EH (cell line): ENCODE measurements at places on chromosomes 12 and 14.
A peak's percentile ranks its signal among the peaks of the same experiment; 100 is the strongest.

DNA sequence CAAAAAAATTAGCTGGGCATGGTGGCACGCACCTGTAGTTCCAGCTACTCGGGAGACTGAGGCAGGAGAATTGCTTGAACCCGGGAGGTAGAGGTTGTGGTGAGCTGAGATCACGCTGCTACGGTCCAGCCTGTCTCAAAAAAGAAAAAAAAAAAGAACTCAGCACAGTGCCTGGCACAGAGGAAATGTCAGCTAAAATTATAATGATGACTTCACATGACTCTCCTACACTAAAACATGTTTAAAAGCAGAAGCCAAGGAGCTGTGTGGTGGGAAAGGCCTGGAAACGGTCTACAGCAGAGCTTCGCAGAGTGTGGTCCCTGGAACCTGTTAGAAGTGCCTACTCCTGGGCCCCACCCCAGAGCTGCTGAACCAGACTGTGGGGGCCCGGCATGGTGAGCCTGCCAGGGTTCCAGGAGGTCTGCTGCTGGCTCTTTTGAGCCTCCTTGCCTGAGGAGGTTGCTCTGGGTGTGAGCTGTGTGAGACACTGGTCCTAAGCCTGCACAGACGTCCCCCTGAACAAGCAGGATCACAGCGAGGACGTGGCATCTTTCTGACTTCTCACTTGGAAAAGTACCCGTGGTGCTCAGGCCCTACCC is 28.1 kb downstream of the TCHP start:
- DNase-seq: no peak

DNA sequence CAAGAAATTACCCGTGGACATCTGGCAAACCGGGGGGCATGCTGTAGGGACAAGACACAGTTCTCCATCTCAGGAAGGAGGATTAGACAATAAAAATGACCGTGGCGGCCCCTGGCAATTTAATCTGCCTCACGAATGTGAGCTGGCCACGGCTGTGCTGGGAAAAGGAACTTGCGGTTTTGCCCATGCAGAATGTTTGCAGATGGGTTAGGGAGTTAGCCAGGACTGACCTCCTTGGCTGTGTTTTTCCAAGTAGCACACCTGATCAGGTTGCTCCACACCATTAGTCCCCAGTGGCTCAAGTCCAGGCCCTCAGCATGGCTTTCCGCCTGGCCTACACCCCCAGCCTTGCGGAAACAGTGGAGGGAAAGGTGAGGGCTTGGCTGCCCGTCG is 20.8 kb downstream of the TPCN1 start:
- DNase-seq: no peak

DNA sequence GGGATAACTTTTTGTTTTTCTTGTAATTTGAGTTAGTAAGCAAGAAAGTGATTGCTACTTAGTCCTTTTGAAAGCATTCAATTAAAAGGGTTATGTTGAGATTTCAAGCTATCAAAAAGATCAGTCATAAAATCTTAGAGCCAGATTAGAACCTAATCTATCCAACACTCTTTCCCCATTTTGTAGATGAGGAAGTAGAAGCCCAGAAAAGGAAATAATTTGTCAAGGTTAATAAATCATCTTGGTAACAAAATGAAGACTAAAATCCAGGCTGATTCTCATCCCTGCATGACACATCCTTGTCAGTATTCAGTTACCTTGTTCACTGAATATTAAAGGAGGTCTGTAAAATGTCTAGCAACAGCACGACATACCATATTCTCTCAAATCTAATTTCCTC is 26.5 kb downstream of the PPP1R13B start:
- no peak for DNase-seq

DNA sequence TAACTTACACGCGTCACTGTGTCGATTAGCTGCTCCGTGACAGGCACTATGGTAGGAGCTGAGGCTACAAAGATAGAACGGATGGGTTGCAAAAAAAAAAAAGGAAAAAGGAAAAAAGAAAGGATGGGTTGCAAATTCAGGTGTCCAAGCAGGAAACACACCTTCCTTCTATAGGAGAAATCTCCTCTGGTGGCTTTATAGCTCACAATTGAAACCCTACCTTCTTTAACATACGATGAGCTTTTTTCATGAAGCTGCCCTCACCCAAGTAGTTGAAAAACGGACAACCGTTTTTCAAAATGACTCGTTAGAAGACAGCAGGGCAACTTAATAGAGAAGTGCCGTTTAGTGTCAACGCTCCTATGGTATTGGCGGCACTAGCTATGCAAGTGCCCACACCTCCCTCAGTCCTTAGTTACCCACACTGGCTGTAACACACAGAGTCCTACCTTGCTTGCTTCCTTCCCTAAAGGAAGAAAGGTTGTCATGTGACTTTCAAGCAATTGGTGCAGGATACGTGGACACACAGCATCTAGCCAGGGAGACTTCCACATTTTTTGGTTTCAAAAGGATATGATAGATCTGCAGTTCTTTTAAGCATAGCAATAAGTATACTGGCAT is 682 bp upstream of the TRIP11 start:
- peak; percentile 36 for DNase-seq

DNA sequence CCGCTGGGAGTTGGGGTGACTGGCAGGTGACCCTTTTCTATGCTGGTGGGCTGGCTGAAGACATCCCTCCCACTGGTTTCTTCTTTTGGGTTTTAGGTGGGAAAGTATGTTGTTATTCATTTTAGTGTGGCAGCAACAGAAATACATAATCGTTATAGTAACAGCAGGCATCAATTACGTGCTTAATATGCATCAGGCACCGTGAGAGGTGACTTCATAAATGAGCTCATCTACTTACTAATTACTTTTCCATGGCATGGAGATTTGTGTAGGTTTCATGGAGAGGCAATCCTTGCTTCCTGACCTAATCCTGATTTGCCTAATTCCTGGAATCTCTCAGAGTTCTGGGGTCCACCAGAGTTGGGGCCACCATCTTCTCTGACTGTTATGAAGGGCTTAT is 13.4 kb upstream of the CELA1 start:
- no peak for DNase-seq

GRCh38 chr14:54908190-54908589 is 5.6 kb upstream of the GCH1 start:
- DNase-seq: no peak

- DNase-seq: no peak
These were observed 5.6 kb upstream of the SPATA7 start for GRCh38 chr14:88379706-88380343.

GRCh38 chr12:4089956-4090355 is 183.6 kb upstream of the CCND2 start:
- no peak for DNase-seq

DNA sequence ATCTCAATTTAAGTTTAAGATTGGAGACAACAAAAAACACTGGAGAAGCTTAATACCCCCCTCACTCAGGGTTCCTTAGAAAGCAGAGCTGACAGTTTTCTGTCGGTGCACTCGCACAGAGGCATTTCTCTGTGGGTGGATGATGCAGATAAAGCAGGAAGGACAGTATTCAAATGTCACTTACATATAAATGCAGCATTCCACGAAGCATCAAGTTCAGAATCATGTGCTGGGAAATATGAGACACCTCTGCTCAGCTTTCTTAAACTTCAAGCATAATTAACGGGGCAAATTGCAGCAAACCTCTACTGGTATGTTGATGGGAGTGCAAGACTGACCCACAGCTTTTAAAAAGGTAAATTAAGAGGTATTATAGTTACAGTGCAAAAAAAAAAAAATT is 68.7 kb downstream of the DICER1 start:
- DNase-seq: no peak

DNA sequence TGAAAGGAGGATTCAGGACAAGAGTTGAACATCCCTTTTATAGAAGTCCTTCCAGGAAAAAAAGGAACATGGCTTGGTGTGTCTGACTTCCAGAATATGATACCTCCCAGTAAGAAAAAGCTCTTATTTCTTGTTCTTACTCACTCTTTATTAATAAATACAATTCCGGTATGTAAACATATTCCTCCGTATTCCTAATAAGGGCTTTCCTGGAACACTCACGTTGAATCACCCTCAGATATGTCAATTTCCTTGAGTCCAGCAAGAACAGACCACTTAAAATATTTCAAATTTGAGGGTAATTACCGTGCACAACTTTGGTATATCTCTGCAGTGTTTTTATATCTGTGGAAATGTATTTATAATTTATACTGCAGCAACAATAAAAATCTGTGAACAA is 385.6 kb downstream of the SYT1 start:
- DNase-seq: peak; percentile 12

- DNase-seq: no peak
These were observed 172.2 kb upstream of the ATP2B1 start for GRCh38 chr12:89880690-89881350.

GRCh38 chr12:12683725-12684124 is 12.3 kb downstream of the GPR19 start:
- DNase-seq: no peak

DNA sequence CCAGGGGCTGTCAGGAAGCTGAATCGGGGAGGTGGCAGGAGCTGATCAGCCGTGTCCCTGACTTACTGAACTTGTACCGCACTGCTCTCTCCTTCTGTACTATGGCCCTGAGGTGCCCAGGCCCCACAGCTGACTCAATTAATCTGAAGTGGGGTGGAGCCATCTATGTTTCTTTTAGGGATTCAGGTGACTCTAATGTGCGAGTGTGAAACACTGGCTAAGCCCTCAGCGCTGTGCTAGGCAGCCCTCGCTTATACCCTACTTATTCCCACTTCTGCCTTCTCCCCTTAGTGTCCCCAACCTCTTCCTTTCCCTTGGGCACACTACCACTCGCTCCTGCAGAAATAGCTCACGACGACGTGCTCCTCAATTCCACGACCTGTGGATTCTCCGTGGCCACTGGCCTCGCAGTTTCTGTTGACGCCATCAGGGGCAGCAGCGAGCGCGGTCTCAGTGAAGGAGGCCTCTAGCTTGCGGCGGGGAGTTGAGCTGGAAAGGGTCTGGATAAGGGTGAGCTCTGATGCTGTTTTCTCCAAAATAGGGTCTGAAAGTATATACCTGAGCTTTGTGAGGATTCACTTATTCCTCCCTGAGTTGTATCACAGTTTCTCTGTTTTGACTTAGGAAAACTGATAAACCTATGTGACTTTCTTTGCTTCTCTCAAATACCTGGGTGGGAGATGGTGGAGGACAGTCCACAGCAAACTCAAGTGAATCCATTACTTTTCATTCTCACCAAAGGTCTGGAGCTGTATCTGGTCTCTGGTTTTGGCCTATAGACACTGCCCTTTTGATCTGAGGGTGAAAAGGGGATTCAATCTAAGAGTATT is 167.6 kb downstream of the SLC41A2 start:
- DNase-seq: peak; percentile 12

- DNase-seq: no peak
These were observed 11.6 kb downstream of the PLEKHG3 start for GRCh38 chr14:64715628-64716412.

GRCh38 chr14:65461730-65462129 is 49.2 kb downstream of the FUT8 start:
- DNase-seq: peak; percentile 13

DNA sequence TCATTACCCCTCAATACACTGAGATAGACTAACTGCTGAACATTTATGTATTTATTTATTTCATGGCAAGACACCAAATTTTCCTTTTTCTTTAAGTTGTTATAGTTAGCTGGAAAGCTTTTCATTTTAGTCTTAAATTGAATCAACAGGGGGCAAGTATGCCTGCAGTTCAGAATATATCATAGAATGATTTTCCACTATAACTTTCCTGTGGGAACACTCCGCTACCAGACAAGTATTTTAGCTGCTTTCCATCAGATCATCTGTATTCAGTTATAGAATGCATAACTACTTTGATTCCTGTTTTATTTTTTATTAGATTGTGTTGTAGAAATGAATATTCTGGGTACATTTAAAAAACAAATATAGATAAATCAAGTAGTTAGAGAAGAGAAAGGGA is 102.0 kb downstream of the SLC6A15 start:
- no peak for DNase-seq

DNA sequence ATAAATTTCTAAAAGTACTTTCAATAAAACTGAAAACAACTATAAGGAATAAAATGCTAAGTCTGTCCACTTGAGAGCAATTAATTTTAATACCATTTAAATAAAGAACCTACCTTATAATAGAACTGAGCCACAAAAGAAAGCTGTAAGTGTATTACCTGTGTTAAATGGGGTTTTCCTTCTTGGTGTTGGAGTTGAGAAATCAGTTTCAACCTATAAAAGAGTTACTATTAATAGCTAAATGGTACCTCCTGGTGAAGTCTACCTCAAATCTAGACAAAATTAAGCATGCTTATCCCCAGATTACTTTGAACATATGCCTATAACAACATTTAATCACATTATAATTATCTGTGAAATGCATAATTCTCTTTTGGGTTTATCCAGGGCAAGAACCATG is 48.8 kb downstream of the MIS18BP1 start:
- DNase-seq: no peak

DNA sequence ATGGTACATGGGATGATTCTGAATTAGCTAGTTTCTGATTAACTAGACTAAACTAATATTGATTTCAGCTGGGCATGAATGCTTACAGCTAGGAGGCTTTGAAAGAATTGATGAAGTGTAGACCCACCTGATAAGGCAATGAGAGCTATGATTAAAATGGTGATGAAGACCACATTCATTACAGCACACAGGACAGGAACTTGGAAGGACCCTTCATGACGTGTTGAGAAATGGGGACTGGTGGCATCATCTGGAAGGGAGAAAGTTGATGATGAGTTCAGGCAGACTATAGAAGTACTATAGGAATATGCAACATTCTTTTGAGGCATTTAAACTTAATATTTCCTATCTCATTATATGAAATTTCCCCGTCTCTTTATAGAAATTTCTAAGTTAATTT is 4.5 kb downstream of the CD69 start:
- DNase-seq: no peak

DNA sequence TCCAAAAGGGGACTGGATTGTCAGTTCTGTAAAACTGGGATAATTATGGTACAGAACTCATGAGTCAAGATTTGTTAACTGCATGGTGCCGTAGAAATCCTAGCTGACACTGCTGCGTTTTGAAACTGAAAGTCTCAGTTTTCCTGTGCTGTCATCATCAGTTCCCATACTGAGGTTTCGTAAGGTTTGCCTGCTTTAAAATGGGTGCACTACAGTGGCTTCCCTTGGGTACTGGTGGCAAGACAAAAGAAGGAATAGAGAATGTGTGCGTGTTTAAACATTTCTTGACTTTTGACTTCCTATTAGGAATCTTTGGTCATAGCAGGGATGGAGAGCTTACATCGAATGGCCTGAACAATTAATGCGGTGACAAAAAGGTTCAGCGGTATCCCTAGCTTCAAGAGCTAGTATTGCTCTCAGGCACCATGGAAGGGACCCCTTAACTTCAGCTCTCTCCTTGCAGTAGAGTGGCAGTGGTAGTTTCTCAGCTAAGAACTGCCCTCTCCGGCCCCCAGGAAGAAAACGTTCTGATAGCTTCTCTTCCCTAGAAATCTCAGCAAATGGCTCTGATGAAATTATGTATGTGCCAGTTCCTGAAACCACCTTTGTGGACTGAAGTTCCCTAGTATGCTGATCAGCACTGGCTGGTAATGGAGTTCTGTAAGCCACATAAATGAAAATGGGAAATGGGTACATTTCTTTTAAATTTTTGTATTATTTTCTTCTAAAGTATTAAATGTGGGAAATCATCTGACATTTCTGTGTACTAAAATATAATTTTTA is 28.9 kb downstream of the ANO6 start:
- peak; percentile 25 for DNase-seq
